ENCODE measurements at places on chromosomes 7 and 10.

GRCh38 chr7:158811894-158812293, 17.4 kb downstream of the ESYT2 start:
- DNase-seq: no peak
- H3K27me3 ChIP-seq: no peaks in the 10 kb centered on the region
- H3K4me1 ChIP-seq: peaks cover 60% of the 10 kb centered on the region

- no peaks in the 10 kb centered on the region for H3K36me3 ChIP-seq
Observed at GRCh38 chr7:80499350-80499953, 12.4 kb downstream of the GNAT3 start.

DNA sequence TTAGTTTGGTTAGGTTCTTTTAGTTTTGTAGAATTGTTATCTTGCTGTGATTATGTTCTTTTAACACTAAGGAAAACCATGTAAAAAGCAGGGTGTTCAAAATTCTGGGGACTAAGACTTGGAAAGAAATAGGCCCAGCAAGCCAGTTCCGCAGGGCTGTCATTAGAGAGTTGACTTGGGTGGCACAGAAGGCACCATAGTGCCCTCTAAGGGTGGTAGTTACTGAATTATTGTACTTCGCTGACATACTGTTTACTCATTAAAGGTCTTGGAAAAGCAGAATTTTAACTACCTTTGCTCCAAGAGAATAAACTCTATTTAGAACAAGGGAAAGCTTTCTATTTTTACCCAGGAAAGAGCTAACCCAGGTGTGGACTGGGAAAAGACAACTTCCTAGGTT, 86.5 kb downstream of the OTUD1 start:
- H3K27me3 ChIP-seq: peaks cover 5% of the 10 kb centered on the region
- no peaks in the 10 kb centered on the region for H3K4me1 ChIP-seq
- no peak for DNase-seq
- H3K4me3 ChIP-seq: no peak overlapping the region
- H3K27ac ChIP-seq: no peak overlapping the region

DNA sequence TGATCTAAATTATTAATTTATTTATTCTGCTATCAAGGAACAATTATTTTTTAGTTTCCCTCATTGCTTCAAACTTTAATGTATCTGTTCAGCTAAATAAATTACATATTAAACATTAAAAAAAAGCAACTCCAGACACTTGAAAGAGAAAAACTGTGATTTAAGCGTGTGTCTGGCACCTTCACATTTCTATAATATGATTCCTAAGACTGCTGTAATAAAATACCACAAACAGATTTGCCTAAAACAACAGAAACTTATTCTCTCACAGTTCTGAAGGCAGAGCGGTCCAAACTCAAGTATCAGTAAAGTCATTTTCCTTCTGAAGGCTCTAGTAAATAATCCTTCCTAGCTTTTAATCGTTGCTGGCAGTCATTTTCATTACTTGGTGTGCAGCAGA, 580.4 kb upstream of the KCND2 start:
- H3K27me3 ChIP-seq: peaks cover 5% of the 10 kb centered on the region
- no peak overlapping the region for H3K4me3 ChIP-seq
- no peak overlapping the region for H3K27ac ChIP-seq
- H3K4me1 ChIP-seq: no peaks in the 10 kb centered on the region

GRCh38 chr10:63206576-63206975, 73.4 kb downstream of the NRBF2 start:
- peaks cover 46% of the 10 kb centered on the region for H3K36me3 ChIP-seq
- no peaks in the 10 kb centered on the region for H3K27me3 ChIP-seq
- DNase-seq: no peak
- no peak overlapping the region for H3K27ac ChIP-seq
- no peak overlapping the region for H3K4me3 ChIP-seq

DNA sequence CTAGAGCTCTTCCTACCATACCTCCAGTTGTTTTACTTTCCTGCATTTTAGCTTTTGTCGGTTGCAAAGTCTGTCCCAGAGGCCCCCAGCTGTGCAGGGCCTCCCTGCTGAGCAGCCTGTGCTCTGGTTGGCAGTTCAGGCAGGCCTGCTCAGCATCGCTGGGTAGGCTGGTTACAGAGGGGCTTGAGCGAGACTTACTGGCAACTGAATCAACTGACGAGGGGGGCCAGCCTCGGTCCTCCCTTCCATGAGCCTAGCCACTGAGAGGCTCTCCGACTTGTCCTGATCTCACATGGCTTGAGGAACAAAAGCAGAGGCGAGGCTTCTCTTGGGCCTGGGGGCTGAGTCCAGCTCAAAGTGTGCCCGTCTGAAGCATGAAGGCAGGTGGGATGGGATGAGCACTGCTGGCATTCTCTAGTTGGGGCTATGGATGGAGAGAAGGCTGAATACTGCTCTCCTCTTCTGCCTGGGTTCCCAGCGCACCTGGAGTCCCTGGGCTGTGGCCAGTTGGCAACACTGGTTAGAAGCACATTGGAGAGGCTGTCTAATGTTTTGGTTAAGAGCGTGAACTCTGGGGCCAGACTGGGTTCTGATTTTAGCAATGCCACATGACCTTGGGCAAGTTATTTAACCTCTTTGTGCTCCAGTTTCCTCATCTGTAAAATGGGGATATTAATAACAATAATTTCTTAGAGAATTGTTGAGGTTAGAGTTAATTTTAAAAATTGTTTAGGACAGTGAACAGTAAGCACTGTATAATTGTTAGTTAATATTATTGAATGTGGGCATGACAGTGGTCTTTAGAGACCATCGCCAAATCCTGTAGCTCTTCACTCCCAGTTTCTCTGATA, 6.9 kb upstream of the SFRP5 start:
- H3K4me3 ChIP-seq: no peak overlapping the region
- peaks cover 32% of the 10 kb centered on the region for H3K27me3 ChIP-seq
- DNase-seq: no peak
- H3K36me3 ChIP-seq: no peaks in the 10 kb centered on the region
- peaks cover 22% of the 10 kb centered on the region for H3K4me1 ChIP-seq
- no peak overlapping the region for H3K27ac ChIP-seq

DNA sequence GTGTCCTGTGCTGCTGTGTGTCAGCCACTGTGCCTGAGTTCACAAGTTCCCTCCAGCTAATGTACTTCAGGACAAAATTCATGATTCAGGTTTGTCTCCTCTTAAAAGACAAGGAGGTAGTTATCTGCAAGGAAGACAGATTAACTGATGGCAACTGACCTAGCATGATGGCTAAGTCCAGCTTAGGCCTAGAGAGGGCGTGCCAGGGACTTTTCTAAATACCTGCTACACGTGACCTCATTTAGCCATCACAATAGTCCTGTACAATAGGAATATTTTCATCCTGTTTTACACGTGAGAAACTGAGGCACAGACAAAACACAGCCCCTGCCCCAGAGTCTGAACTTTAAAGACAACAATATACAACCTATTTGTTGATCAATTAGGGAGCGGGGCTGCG, 275.7 kb downstream of the XPNPEP1 start:
- no peak overlapping the region for H3K4me3 ChIP-seq
- no peaks in the 10 kb centered on the region for H3K36me3 ChIP-seq
- H3K4me1 ChIP-seq: no peaks in the 10 kb centered on the region
- no peak for DNase-seq
- peaks cover 4% of the 10 kb centered on the region for H3K27me3 ChIP-seq

- DNase-seq: no peak
- no peak overlapping the region for H3K4me3 ChIP-seq
- no peak overlapping the region for H3K27ac ChIP-seq
- H3K36me3 ChIP-seq: no peaks in the 10 kb centered on the region
- peaks cover 71% of the 10 kb centered on the region for H3K4me1 ChIP-seq
- H3K27me3 ChIP-seq: peaks cover 8% of the 10 kb centered on the region
Observed at GRCh38 chr10:132264306-132264950, 43.3 kb downstream of the STK32C start.

GRCh38 chr7:13979671-13980435, 9.6 kb downstream of the ETV1 start:
- peaks cover 30% of the 10 kb centered on the region for H3K4me1 ChIP-seq
- no peaks in the 10 kb centered on the region for H3K27me3 ChIP-seq
- H3K27ac ChIP-seq: no peak overlapping the region
- DNase-seq: no peak
- H3K36me3 ChIP-seq: peaks cover 33% of the 10 kb centered on the region

DNA sequence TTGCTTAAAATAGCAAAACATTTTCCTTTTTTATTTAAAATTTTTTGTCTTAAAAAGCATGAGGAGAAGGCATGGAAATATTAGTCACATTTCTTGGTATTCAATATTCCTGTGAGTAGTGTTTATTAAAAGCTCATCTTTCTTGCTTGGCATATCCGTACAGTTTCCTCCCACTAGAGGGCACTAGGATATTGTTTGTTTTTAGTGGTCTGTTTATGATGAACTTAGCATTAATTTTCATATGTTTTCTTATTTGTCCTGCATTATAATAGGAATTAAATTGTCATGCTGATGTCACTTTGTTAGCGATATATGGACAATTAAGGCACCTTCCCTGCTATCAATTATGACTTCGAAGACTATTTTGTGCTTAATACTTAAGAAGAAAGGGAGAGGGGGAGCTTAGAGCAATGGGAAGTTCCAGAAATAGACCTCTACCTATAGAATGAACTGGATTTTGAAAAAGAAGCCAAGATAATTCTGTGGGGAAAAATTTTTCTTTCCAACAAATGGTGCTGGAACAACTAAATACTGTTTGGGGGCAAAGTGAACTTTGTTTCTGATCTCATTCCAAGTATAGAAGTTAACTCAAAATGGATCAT, 91.0 kb upstream of the STRIP2 start:
- H3K27me3 ChIP-seq: no peaks in the 10 kb centered on the region
- no peak overlapping the region for H3K4me3 ChIP-seq
- H3K36me3 ChIP-seq: no peaks in the 10 kb centered on the region

DNA sequence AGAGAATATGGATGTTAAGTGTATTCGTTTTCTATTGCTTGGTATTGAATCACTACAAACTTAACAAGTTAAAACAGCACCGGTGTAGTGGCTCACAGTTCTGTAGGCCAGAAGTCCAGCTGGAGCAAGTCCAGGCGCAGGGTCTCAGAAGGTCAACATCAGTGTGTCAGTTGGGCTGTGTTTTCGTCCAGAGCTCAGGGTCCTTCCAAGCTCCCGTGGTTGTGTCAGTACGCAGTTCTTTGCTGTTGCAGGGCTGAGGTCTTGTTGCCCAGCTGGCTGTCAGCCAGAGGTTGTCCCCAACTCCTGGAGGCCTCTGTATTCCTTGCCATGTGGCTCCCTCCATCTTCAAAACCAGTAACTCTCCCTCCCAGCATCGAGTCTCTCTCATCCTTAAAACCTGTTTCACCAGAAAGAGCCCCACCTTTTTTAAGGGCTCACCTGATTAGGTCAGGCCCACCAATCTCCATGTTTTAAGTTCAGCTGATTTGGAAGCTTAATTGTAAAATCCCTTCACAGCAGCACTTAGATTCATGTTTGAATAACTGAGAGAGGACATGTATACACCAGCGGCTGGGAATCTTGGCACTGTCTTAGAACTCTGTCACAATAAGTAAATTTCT, 26.8 kb downstream of the ACADSB start:
- no peak overlapping the region for H3K4me3 ChIP-seq
- H3K4me1 ChIP-seq: peaks cover 8% of the 10 kb centered on the region
- peaks cover 22% of the 10 kb centered on the region for H3K36me3 ChIP-seq
- H3K27ac ChIP-seq: no peak overlapping the region
- DNase-seq: no peak

DNA sequence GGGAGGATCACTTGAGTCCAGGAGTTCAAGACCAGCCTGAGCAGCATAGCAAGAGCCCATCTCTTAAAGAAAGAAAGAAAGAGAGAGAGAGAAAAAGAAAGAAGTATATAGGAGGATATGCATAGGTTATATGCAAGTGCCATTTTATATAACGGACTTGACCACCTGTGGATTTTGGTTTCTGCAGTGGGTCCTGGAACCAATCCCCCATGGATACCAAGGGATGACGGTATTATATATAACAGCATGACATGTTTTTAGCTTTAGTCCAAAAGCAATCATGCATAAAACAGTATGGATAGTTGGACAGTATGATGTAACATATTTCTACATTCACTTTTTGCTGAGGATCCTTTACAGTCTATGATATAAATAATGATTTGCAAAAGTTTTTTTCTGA, 45.3 kb downstream of the DLD start:
- H3K4me3 ChIP-seq: no peak overlapping the region
- DNase-seq: no peak

DNA sequence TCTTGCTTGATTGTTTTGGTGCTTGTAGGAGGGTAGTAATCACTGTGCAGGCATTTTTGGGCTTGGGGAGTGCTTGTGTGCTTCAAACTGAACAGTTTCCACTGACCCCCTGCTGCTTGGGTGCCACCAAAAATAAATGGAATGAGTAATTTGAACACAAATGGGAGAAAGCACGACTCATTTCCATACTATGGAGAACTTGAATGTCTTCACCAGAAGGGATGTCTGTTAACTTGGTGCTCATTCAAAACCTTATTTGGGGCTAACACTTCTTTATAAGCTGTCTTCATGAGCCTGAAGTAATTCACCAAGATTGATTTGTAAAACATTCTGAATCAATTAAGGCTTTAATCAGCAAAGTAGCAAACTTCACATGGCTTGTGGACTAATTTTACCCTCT, 560.3 kb downstream of the SDK1 start:
- H3K27ac ChIP-seq: no peak overlapping the region
- DNase-seq: no peak
- no peaks in the 10 kb centered on the region for H3K27me3 ChIP-seq
- no peak overlapping the region for H3K4me3 ChIP-seq
